ENCODE measurements at places on chromosomes 3 and 15. TPM values are rescaled to one million over a fixed set of nuclear protein-coding genes. Genes with fewer than 3 reads are reported as not detected.

DNA sequence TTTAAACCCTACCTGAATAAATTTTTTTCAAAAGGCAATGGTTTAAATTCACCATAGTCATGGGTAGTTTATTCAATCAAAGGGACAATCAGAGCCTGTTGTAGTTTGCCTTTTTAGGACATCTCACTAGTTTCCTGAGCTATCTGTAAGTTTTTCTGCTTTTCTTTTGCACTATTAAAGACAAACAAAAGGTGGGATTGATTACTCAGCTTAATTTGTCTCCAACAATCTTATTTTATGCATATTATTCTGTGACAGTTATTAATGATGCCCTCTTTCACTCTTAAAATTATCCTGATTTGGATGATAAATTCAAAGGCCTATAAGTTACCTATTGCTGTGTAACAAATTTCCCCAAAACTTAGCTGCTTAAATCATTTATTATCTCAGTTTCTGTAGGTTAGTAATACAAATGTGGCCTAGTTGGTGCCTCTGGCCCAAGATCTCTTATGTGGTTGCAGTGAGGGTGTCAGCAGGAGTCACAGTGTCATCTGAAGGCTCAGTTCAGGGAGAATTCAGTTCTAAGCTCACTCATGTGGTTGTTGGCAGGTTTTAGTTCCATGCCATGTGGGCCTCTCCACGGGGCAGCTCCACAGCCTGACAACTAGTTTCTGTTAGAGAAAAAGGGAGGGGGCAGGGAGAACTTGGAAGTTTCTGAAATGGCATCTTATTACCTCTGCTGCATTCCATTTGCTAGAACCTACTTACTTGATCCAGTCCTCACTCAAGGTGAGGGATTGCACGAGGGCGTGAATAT lies 16.0 kb downstream of the ARMC8 start:
- no peak for DNase-seq

DNA sequence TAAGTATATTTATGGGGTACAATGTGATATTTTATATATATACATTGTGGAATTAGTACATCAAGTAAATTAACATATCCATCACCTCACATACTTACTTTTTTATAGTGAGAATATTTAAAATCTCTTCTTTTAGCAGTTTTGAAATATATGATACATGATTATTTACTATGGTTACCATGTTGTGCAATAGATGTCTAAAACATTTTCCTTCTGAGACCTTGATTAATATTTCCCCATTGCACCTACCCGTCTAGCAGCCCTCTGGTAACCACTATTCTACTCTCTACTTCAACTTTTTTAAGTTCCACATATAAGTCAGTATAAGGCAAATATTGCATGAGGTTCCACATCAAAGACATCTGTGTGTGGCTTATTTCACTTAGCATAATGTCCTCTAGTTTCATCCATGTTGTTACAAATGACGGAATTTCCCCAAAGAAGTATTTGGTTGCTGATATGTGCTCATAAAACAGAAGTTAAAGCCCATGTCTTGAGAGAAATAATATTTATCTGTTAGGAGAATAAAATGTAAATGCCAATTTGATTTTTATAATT lies 29.6 kb upstream of the NFKBIZ start:
- DNase-seq: no peak

- DNase-seq: no peak
Observed at GRCh38 chr15:36400936-36401585, 178.4 kb upstream of the CDIN1 start.

Gene APBA2
- total RNA-seq: not detected

Gene LRRK1
- 20.1 TPM for total RNA-seq

Gene FETUB
- total RNA-seq: not detected

Gene THRB
- total RNA-seq: 15.5 TPM

Gene CNTN6
- total RNA-seq: not detected

DNA sequence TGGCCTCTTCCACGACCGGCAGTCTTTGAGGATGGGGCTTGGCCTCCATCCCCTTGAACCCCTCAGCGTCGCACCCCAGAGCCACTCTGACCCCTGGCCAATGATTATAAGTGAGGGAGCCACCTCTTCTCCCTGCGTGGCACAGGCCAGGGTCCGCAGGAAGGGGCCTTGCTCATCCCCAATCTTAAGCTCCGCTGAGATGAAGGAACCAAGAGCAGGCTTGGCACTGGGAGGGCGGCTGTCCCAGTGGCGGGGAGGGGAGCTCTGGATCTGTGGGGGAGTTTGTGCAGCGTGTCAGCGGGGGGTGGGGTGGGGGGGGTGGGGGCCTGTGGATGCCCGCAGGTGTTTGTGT lies 13.8 kb upstream of the ADPGK start:
- no peak for DNase-seq

DNA sequence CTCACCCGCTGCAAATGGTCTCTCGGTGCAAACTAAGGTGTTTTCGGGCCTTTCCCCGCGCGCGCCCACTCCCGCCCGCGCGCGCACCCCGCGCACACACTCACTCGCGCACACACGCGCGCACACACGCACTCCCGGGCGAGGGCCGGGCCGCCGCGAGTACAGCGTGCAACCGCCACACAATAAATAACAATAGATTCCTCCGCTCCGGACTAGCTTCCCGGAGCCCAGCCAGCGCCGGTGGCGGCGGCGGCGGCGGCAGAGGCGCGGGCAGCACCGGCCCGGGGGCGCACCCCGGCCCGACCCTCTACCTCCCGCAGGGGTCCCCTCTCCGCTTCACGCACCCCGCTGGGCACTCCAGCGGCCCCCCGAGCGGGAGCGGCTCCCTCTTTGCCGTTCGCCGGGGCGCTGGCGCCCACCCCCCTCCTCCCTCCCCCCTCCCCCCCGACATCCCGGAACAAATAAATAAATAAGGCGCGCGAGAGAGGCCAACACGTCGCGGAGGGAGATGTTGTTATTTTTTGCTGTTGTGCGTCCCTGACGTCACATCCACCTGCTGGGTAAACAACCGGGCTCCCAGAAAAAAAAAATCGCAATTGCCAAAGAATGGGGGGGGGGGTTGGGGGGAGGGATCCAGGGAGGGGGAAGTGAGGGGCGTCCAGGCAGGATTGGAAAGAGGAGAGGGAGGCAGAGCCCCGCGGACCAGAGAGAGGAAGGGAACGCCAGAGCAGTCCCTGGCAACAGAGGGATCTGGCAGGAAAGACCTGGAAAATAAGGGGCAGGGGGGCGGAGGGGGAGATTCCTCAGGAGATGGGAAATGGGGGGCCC lies at the start of gene FOXP1:
TSS of gene FOXP1 (minus strand) at position 163 of the 828 bp plus-strand sequence. CDS start 385,347 bp downstream, outside the sequence.
- peak; percentile 83 for DNase-seq

Gene MED12L
- total RNA-seq: 4.6 TPM

DNA sequence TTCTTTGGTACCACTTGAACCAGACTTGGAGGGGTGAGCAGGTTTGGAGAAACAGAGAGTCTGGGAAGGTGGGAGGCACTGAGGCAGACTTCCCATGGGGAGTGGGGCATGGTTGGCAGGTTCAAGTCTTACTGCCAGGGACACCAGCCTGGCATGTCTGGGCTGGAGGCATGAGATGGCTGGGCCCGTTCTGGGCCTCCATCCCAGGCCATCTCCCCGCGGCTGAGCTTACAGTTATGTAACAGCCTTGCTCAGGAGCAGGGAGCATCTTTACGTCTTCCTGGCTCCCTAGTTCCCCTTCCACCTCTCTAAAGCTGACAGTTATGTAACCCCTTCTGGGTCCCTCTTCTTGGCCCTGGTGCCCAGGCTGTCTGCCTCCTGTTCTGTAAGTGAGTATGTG lies 12.4 kb downstream of the VIPR1 start:
- DNase-seq: no peak

Gene SPINK8
- not detected for total RNA-seq

GRCh38 chr3:98646680-98647079 lies 53.3 kb upstream of the CPOX start:
- no peak for DNase-seq

- DNase-seq: no peak
Observed at GRCh38 chr15:100769975-100770340, 109.7 kb upstream of the ALDH1A3 start.

GRCh38 chr3:355622-356021 lies 159.1 kb downstream of the CHL1 start:
- no peak for DNase-seq

DNA sequence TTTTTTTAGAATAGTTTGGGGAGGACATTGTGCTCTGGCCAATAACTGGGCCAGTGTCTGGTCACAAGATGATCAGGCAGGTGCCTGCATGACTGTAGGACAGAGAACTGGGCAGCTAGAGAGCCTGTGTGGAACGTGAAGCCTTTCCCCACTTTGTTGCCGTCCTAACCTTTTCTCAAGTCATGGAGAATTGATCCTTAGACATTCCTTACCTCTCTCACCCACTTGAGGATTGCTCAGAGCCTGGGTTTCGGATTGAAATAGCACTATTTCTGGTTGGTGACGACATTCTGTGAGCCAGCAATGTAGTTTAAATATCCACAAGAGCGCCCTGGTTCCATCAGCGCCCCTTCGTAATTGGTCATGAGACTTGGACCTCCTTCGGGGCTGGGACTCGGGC lies 138.4 kb downstream of the IGF1R start:
- DNase-seq: no peak

DNA sequence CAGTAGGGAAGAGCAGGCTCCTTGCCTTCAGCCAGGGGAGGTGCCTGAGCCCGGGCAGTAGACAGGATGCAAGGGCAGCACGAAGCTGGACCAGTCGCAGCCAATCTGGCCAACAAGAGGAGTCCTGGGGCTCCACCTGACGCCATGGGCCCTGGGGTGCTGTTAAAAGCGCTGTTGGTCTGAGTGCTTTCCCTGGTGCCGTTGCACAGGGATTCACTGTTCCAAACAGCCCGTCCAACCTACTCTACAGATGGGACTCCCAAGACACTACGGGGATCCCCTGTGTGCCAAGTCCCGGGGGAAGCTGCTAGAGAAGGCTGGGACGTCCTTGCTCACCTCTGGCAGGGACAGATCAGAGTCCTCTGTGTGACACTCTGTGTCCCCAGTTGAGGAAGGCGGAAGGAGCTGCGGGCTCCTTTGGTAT lies 632 bp downstream of the CTSH start:
- DNase-seq: peak; percentile 43

DNA sequence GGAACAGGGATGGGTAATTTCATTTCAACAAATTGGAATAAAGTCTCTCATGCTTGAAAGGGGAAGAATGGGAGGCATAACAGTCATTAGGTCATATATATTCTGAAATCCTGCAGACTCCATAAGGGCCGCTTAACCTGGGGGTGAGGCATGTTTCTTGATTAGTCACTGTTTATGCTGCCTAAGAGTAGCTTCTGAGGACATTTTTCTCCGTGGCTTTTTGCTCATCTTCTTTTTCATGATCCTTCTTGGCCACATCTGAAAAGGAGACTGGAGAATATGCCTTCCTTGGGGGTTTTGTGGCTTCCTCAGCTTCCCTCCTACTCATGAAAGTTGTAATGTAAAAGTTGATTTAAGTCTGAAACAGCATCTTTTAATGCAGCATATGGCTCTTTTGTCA lies 20.0 kb upstream of the CFAP20DC start:
- no peak for DNase-seq

Gene CDHR4
- not detected for total RNA-seq

DNA sequence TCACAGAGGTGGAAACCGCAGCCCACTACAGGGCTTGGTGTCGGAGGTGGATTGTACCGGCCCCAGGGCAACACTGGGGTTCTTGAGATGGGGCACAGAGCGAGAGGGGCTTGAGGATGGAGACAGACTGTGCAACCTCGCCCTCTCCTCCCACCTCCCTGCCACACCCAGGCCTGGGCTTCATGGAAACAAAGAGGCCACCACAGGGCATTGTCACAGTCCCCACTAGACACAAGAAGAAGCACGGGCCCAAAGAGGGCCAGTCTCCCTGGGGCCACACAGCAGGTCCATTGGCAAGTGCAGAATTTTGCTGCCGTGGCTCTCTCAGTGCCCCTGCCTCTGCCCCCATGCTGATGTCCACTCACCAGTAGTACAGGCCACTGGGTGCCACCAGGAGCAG lies 4.1 kb upstream of the CALML4 start:
- no peak for DNase-seq

DNA sequence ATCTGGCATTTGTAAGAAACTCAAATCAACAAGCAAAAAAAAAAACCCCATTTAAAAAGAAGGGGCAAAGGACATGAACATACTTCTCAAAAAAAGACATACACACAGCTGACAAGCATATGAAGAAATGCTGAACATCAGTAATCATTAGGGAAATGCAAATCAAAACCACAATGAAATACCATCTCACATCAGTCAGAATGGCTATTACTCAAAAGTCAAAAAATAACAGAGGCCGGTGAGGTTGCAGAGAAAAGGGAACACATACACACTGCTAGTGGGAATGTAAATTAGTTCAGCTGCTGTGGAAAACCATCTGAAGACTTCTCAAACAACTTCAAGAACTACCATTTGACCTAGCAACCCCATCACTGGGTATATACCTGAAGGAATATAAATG lies 199.4 kb upstream of the THBS1 start:
- DNase-seq: no peak

Gene SPTSSB
- total RNA-seq: 8.1 TPM

Gene PPP1R14D
- 0.51 TPM for total RNA-seq

- no peak for DNase-seq
Observed at GRCh38 chr3:132273036-132273435, 44.2 kb upstream of the ACP3 start.

GRCh38 chr15:41565702-41566101 lies 6.7 kb downstream of the TYRO3 start:
- no peak for DNase-seq

GRCh38 chr3:23078735-23079134 lies 124.4 kb upstream of the UBE2E2 start:
- no peak for DNase-seq

Gene GHSR
- total RNA-seq: not detected

GRCh38 chr3:118942671-118943070 lies 92.0 kb downstream of the IGSF11 start:
- DNase-seq: no peak

DNA sequence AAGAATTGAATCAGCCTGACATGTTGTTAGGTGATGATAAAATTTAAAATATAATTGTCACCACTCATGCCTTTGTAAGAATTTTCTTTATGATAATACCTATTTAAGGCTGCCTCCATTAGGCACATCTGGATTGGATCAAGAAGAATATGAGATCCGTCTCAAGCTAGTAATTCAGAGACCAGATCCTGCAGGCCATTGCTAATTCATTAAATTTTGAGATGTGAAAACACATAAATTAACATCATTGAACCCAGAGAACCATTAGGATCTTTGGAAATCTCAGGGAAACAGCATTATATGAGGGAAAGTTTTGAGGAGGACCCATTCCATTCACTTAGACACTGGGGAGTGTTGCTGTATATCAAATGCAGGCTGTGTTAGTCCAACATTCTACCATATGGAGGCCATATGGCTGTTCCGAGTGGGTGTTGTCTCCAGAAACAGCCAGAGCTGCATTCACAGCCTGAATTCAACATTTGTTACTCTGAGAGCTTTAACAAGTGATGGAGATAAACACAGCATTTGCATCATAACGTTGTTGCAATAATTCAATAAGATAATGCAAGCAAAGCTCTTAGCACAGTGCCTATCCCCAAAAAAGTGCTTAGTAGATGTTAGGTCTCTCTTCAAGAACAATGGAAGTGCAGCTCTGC lies 67.4 kb downstream of the DTWD1 start:
- no peak for DNase-seq

- no peak for DNase-seq
Observed at GRCh38 chr3:177333533-177334520, 136.5 kb upstream of the TBL1XR1 start.

Measured in Calu3 (cell line).